ENCODE measurements at places on chromosomes 2 and 18.

DNA sequence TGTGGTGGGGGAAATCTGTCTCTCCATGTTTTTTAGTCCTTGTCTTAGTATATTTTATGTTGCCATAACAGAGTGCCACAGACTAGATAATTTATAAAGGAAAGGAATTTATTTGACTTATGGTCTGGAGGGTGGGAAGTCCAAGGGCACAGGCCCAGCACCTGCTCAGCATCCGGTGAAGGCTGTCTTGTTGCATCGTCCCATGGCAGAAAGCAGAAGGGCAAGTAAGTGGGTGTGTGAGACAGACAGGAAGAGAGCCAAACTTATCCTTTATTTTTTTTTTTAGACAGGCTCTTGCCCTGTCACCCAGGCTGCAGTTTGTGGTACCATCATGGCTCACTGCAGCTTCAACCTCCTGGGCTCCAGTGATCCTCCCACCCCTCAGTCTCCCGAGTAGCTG lies 98.1 kb downstream of the HS1BP3 start:
- no peak for DNase-seq

- no peak for DNase-seq
Measured at GRCh38 chr2:173427887-173428668, 73.4 kb downstream of the CDCA7 start.

DNA sequence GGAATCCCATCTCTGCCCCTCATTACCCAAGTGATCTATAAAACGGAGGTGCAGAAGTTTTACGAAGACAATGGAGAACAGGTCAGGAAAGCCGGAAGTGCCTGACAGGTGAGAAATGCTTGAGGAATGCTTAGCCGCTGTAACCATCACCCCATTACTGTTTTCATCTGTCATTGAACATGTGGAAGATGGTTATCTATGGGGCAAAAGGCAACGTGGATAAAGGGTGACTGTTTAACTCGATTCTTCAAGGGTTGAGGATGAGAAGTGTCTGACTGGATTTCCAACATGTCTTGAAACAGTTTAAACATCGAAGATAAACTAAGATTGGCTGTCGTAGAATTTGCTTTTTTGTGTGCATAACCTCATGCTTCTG lies 17.3 kb downstream of the HK2 start:
- DNase-seq: no peak

GRCh38 chr2:149360106-149360505 lies 29.7 kb downstream of the LYPD6 start:
- DNase-seq: no peak

DNA sequence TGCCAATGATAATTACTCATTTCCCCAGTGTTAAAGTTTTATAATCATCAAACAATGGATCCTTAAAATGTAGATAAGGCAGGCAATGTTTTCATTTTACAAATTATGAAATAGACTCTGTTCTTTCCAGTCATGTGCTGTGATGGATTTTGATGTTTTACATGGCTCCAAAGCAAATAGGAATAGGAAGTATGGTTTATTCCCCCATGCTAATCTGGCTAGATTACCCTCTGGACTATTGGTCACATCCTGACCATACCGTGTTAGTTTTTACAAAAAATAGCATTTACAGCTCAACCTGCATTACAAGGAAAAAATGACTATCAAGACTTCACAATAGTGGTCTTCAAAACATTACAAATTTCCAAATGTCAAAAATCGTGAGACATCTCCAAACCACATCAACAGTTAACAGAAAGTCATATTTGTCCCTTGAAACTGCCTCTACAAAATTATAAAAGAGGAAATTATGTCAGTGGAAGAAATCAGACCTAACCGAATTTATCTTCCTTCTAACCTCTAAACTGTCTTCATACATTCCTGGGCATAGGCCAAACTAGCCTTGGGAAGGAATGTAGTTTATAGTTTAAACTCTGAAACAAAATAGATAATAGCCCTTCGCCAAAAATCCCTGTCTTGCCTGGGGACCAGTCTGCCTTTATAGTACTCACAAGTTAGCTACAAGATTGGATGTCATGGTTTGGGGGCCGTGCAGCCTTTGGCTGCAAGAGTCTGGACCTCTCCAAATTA lies 1941.2 kb upstream of the CELF4 start:
- no peak for DNase-seq

DNA sequence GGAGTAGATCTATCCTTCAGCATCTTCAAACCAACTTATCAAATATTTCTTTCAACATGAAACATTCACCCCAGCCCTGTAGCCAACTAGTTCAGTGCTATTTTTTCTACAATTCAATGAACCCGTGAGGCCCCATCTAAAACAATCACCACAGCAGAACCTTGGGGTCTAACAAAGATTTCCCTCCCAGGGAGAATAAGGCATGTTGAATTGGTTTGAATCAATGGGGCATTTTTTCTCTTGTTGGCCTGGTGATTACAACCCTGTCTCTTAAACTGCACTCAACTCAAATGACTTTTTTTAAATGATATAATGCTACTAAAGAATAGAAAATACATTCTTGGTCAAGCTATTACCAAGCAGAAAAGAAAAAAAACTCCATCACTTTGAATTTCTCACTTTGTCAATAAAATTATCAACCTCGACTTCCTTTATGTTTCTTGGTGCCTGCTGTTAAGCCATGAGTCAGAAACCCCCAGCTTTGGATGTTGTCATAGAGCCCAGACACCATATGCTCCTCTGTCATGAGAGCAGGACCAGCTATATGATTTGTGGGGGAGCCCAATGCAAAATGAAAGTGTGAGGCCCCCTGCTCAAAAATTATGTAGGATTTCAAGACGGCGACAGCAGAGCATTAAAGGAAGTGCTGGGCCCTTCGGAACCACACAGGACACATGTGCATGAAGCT lies 282.4 kb downstream of the MEIS1 start:
- no peak for DNase-seq

- DNase-seq: no peak
Measured at GRCh38 chr2:216392945-216393840, 19.1 kb upstream of the SMARCAL1 start.

DNA sequence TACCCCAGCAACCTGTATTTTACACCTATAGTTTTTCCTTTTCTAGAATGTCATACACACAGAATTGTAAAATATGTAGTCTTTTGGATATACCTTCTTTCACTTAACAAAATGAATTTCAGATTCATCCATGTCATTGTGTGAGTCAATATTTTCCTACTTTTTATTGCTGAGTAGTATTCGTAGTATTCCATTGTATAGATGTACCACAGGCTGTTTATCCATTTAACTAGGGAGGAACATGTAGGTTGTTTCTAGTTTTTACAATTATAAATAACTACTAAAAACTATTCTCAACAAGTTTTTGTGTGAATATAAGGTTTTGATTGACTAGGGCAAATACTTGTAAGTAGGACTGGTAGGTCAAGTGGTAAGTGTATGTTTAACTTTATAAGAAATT lies 187.4 kb downstream of the ACOXL start:
- no peak for DNase-seq

DNA sequence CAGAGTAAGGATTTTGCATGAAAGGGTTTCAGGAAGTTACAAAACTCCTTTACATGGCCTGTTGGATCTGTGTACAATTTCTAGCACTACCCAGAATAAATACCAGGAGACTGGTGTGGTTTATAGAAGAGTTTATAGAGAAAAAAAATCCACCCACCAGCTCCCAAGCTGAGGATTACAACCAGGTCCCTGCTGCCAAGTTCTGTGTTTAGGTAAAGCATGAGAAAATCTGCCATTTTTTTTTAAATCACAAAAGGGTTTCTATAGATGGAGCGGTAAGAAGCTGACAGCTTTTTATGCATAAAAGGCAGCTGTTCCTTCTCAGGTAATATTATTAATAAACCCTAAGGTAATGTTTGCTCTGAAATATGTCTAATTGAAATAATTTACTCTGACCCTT lies 545.4 kb upstream of the ZEB2 start:
- DNase-seq: peak; percentile 62

- DNase-seq: no peak
Measured at GRCh38 chr2:11631462-11631861, 38.5 kb downstream of the NTSR2 start.

GRCh38 chr2:117853873-117854272 lies 39.4 kb downstream of the DDX18 start:
- no peak for DNase-seq

GRCh38 chr2:176171351-176172006 lies 14.4 kb downstream of the HOXD3 start:
- no peak for DNase-seq

- no peak for DNase-seq
Measured at GRCh38 chr2:104408266-104408665, 445.6 kb upstream of the POU3F3 start.

DNA sequence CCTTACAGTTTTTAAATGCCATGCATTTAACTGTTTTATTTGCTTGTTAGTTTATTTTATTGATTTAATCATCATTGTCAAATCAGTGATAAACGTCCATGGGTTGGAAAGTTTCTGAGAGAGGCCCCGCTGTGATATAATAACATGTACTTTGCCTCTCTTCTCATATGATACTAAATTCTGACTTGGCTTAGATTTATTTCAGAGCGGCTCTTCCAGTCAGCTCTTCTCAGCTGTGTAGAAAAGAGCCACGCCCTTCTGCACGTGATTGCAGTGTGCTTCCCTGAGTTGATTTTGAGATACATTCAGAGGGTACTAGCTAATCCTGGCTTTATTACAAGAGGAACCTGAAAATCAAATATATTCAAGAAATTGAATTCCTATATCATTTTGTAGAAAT lies 218.6 kb downstream of the KCNE4 start:
- DNase-seq: peak; percentile 61

DNA sequence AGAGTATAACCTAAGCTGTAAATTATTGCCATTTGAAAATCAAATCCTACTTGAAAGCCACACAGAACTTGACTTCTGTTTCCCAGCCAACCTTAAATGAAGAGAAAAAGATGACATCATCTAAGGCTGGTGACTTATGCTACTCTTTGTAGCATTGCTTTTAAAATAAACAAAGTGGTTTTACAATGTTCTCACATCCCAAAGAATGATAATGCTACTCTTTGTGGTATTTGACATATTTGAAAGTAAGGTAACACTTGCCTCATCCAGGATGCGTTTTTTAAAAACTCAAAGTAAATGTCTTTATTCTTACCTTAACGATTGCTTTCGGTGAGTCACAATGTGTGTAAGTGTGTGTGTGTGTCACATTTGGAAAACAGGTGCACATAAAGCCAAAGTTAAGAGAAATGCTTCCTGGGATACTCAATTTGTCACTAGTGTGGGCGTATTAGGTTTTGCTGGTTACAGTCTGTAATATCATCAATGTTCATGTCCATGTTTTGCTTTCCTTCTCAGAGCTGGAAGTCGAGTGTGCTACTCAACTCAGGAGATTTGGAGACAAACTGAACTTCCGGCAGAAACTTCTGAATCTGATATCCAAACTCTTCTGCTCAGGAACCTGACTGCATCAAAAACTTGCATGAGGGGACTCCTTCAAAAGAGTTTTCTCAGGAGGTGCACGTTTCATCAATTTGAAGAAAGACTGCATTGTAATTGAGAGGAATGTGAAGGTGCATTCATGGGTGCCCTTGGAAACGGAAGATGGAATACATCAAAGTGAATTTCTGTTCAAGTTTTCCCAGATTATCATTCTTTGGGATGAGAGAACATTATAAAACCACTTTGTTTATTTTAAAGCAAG lies 2.6 kb downstream of the PMAIP1 start:
- DNase-seq: no peak

- DNase-seq: no peak
Measured at GRCh38 chr18:72436401-72436800, 107.7 kb downstream of the CBLN2 start.

GRCh38 chr18:49335677-49336076 lies 124.8 kb downstream of the DYM start:
- DNase-seq: no peak

DNA sequence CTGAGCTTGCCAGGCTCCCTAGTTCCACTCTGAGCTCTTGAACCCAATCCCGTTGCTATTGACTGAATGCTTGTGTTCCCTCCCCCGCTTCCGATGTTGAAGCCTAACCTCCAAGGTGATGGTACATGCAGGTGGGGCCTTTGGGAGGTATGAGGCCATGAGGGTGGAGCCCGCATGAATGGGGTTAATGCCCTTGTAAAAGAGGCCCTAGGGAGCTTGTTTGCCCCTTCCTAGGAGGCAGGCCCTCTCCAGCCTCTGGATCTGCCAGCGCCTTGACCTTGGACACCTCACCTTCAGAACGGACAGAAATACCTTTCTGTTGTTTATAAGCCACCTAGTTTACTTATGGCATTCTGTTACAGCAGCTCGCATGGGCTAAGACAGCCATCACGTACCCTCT lies 71.6 kb downstream of the TFCP2L1 start:
- DNase-seq: no peak

- DNase-seq: no peak
Measured at GRCh38 chr18:75218065-75218923, 7.7 kb downstream of the TSHZ1 start.

- no peak for DNase-seq
Measured at GRCh38 chr2:229409751-229410181, 138.7 kb upstream of the PID1 start.

DNA sequence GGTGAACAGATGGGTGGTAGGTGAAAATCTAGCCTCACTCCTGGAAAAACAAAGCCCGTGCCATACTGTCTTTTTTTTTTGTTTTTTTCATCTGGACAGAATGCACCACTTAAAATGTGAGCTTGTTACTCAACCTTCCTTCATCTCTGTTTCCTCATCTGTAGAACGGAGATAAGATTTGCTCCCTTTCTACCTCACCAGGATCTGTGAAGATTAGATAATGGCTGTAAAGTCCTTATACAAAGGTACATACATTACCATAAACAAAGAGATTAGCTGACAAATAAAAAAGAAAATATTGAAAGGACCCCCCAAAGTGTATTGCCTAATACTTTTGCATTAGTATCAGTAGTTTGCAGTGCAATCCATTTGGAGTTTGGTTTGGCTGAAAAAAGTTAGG lies 75.4 kb upstream of the ZEB2 start:
- no peak for DNase-seq

DNA sequence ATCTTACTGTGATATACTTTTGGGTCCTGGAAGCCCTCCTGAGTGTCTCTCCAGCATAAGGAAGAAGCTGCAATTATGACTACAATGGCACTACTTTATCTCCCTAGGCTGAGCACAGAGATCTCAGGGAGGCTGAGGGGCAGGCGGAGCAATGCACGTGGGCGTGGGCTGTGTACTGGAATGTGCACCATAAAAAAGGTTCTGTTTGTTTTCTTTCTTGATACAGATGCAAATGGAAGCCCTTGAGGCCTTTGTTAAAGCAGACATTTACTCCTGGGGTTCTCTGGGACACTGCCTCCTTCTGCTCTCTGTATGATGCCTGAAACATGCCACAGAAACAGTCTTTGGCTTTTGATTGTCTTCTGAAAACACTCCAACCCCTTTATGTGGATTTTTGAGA lies 79.1 kb upstream of the DLX2 start:
- DNase-seq: no peak

GRCh38 chr2:95025406-95026319 lies at the start of gene MAL:
TSS of gene MAL (plus strand) at chr2:95025708. CDS start at chr2:95025793, 85 bp downstream.
- no peak for DNase-seq

DNA sequence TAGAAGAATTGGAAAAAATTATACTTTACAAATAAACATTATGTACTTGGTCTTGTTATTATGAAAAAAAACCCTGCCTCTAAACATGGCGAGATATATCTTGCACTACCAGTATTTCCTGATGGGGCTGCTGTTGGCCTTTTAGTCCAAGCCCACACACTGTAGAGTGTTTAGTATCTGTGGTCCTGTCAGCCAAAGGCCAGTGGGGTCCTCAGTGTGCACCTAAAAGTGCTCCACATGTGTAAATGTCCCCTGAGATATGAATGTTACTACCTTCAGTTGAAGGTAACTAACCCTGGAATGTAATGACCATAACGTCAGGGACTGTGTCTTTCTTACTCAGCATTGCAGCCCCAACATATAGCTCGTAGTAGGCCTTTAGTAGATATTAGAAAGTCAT lies 71.1 kb upstream of the HK2 start:
- DNase-seq: no peak
